ENCODE measurements at places on chromosomes 5 and 9.

DNA sequence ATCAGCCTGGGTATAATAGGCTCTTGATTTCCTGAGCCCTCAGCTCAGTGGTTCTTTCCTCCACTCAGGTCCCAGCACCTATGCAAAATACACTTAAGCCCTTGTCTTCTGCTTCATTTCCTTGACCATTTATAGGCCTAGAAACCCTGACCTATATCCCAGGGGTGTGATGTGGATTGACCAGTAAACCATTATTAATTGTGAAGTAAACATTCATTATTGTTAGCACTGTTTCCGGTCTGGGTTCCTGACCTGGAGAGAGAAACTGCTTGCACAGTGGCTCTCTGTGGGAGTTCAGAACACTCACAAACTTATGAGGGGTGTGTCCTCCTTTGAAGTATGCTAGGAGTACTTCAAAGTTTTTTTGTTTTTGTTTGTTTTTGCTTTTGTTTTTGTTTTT, 19.6 kb upstream of the TOMM5 start:
- no peak for DNase-seq

GRCh38 chr5:78534148-78534904, 114.2 kb downstream of the LHFPL2 start:
- DNase-seq: no peak

- DNase-seq: no peak
These were observed 5.7 kb downstream of the PDE6A start for GRCh38 chr5:149938791-149939358.

- no peak for DNase-seq
These were observed 33.0 kb downstream of the SNX30 start for GRCh38 chr9:112783551-112783954.

- DNase-seq: no peak
These were observed 1069.1 kb downstream of the EFNA5 start for GRCh38 chr5:106601620-106602019.

- DNase-seq: no peak
These were observed 5.6 kb upstream of the GPR151 start for GRCh38 chr5:146521403-146522106.

- DNase-seq: no peak
These were observed 85.4 kb downstream of the RXRA start for GRCh38 chr9:134411440-134412297.

DNA sequence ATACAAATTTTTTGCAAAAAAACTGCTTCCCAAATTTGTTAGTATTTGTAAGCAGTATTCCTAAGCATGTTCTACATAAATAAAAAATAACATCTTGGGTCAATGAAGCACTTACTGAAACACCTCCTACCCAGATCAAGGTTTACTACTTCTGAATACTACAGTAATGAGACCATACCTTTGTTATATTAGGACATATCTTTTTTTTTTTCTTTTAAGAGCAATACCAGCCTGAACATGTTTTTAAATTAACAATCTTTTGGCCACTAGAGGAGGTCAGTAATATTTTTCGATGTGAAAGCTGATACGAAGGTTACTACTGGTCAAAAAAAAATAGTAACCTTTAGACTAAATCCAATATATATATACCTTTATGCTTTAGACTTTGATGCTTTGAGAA, 72.7 kb downstream of the CERT1 start:
- DNase-seq: no peak

DNA sequence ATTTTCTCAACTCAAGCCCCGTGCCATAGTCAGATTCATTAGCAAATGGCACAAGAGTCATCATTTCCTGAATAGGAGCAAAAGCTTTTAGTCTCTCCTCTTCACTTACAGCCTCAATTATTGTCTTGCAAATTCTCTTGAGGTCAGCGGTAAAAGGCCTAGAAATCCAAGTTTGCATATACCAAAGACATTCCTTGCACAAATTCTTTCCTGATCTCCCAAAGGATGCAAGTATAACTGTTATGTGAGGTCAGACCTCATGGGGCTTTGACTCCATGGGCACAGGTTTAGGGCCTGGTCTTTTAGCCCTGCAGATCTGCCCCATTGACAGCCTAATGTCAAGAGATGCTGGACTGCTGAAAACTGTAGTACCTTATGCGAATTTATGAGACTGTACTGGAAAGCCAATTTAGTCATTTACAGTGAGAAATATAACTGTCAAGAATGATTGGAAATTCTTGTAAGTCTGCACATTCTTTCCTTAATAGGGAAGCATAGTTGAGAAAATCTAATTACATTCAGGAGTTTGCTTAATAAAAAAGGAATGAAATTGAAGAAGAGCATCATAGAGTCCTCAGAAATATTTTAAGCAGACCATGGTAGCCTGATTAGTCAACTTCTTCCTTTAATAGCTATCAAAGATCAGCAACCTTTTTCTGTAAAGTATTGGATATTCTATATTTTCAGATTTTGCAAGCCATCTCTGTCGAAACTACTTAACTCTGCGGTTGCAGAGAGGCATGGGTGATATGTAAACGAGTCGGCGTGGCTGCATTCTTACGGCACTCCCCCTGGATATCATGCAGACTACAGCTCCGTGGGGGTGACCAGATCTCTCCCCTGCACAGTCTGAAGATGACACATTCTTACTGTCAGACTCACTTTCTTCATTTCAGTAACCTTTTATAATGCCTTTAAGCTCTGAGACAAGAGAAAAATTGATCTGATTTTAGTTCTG, 45.2 kb downstream of the GCNT4 start:
- DNase-seq: no peak

GRCh38 chr5:65883461-65883860, 42.9 kb upstream of the ERBIN start:
- no peak for DNase-seq

DNA sequence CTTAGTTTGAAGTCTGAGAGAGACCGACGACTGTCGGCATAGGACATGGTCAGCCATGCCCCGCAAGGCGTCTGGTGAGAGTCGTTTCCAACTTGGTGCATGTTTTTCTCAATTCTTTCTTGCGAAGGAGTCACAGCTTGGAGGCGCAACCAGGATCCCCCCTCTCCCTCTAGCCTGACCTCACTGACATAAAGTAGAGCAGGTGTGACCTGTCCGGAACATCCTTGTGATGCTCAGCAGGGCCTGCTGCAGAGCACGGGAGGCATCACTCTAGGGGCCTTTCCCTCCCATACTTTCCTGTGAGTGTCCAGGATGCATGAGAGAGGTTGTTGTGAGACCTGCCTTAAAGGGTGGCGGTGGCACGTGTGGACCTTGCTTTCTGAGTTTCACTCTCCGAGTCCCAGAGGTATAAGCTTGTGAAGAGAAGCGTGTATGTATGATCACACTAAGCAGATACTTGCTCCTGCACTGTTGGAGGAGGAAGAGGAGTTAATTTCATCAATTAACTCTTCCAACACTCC, 5.0 kb downstream of the TENT4A start:
- DNase-seq: no peak

DNA sequence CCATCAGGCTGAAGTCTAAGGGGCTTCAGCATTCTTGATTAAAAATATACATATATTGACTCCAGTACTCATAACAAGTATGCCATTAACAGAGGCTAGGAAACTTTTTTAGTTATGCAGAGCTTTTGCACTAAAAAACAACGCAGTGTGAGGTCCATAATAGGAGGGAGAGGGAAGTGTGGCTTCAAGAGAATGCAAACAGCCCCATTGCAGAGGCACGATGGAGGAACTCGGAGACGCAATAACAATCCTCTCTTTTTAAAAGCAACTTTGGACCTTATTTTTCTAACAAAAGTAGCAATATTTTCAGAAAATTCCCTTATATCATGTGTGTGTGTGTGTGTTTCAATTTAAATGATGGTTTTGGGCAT, 150.0 kb upstream of the PTCH1 start:
- no peak for DNase-seq

DNA sequence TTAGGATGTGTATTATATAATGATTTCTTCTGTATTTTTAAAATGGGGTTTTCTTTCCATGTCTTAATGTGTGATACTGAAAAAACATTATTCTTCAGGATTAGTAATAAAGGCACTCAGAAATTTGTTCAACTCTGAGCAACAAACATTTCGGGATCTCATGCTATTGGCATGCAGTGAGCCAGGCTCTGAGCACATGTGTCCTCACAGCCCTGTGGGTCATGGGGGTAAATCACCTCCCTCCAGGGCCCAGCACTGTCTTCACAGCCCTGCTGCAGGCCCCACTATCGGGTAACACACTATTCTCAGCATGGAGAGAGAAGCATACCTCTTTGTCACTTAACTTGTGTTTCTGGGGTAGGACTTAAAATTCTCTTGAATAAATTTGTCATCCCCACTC, 14.0 kb downstream of the TMEM174 start:
- no peak for DNase-seq

- no peak for DNase-seq
These were observed 700 bp downstream of the SKP2 start for GRCh38 chr5:36152324-36153297.

DNA sequence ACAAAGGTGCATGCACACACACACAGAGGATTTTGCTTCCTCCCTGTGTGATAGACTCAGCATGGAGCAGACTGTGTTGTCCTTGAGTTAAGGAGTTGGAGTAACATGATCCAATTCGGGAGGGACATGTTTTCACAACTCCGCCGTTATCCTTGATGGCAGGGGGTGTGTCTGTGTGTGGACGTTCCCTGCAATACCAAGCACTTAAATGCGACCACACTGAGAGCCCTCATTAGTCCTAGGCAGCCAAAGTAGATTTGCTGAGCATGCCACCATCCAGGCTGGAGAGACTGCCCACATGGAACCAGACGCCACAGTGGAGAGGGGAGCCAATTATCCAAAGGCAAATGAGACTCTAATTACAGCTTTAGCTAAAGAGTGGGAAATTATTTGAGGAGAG, 140.1 kb downstream of the DOCK2 start:
- DNase-seq: no peak

DNA sequence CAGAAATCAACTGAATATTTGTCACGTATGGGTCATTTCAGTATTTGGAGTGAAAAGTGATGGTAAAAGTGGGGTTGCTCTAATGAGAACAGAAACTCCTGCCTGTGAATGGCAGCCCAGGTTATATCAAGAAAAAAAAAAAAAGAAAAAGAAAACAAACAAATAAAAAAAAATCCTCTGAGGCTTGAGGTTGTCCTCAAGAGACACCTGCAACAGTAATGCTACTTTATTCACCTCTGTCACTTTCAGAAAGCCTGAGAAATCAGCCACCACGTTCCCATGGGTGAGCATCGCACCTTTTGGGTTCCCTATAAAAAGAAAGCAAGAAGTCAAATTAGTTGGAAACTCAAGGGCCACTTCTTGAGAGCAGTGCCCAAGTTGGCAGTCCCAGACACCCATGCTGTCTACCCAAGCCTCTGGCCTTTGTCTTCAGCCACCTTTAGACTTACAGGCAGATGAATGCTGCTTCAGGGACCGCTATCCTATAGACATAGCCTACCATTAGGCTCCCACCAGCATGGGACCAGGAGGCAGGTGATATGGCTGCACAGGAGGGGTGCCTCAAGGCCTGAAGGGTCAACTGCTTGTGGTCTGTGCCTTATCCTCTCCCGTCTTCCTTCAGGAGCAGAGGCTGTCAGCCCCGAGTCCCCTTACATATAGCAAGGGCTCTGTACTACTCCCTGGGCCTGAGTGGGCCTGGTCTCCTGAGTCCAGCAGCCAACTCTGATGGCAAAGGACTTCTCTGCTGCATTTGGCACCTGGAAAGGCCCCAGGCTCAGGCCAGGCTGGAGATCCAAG, 31.1 kb upstream of the MEIKIN start:
- no peak for DNase-seq

DNA sequence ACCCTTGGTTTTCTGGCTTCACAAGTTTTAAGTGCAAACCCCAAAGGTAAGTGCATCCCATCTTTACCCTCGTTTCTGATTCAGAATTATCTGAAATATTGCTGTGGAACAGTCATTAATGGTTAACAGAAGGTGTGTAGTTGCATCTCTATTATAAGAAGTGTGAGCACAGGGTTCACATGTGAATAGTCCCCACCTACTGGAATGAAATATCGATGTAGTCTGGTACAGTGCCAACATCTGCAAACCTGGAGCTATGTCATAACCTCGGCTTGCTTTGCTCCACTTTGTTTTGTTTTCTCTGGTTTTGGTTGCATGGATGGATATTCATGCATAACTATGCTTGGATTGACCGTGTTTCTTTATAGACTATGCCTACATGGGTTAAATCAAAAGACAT, 12.6 kb downstream of the HTR4 start:
- DNase-seq: no peak

- no peak for DNase-seq
These were observed 18.6 kb downstream of the ANXA6 start for GRCh38 chr5:151139015-151139414.

DNA sequence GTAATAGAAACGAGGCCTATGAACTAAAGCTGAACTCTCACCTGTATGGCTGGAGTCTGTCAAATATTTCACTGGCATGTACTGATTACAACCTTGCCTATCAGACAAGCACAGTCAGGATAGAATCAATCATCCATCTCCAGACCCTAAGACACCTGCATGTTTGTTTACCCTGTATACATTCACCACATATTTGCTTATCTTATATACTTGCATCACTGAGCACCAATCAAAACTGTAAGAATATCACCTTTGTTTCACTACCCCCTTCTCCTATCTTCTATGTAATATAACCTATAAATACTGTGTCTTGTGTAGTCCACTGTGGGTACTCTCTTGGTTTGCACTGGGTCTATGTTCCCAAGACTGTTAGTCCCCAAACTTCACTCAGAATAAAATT, 1085.7 kb downstream of the TAF11L14 start:
- no peak for DNase-seq

- DNase-seq: no peak
These were observed 27.8 kb downstream of the LAMC3 start for GRCh38 chr9:131036529-131037334.

GRCh38 chr5:61626639-61627282, 294.7 kb downstream of the ZSWIM6 start:
- DNase-seq: no peak

DNA sequence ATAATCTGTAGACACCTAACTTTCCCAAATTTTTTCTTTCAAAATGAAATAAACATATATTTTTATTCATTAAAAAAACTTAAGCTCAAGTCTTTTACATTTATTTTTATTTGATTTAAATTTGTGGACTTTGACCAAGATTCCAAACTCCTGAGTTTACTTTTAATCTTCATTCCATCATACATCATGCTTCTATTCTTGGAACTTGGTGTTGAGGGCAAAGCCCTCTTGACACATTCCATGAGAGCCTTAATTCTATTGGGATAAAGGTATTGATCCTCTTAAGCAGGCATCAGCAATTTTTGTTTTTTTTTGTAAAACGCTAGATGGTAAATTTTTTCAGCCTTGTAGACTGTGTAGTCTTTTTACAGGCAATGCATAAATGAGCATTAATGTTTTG, 53.6 kb downstream of the FBXO4 start:
- no peak for DNase-seq
